ENCODE measurements at places on chromosomes 6 and 20.

- no peak for DNase-seq
These were observed 126.1 kb upstream of the UST start for GRCh38 chr6:148620579-148621298.

DNA sequence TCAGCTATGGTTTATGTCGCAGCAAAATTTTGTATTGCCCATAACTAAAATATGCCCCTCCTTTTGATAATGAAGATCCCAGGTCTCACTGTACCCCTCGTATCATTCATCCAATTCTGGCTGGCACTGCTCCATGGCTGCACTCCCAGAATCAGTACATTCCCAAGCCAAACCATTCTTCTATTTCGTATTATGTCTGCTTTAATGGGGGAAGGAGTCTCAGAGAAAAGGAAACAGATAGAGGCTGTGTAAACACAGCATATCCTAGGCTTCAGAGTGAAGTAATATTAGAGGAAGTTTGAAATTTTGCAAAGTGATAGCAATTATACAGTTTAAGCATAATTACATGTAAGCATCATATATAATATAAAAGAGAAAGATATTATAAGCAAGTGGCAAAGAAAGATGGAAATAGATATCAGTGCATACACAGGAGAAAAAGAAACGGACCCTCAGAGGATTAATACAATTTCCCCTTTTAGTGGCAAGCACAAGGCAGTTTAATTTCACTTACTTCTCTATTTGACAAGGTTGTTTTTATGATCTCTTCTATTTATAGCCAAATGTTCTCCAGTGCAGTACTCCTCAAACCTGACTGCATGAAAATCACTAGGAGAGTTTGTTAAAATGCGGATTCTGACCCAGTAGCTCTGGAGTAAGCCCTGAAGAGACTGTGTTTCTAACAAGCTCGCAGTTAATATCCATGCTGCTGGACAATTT, 56.5 kb upstream of the TENT5A start:
- DNase-seq = no peak

GRCh38 chr6:53189554-53189953, 40.9 kb upstream of the GCM1 start:
- no peak for DNase-seq

DNA sequence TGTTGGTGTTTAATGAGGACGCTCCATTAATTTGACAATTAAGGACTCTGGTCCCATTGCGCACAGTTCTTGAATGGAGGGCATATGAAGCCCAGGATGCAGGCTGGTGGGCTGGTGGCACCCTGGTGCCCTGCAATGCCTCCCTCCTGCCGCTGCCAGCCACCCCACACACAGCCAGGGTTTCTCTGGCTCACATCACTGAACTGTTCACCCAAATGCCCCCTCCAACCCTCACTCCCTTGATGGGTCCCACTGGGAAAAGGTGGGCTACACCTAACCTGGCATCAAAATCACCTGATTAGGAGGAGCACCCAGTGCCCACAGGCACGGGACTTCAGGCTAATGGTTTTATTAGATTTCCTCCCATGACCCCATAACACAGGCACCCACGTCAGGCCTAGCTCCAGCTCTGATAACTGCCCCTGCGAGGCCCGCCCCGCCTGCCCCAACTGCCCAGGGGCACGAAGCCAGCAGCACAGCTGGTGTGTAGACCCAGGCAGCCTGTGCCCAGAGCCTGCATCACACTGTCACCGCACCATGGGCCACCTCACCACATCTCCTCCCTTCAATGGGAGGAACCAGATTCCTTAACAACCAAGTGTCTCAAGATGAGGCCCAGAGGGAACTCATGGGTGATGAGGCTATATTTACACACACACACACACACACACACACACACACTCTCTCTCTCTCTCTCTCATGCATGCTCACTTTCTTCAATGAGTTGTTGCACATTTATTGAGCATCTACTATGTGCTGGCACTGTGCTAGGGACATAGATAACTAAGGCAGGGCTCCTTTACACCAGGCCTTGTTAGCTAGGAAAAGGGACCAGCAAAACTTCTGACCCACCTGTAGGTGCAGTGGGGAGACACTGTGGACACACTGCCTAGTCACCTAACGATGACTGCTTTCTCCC, 107.3 kb downstream of the NOL4L start:
- no peak for DNase-seq

DNA sequence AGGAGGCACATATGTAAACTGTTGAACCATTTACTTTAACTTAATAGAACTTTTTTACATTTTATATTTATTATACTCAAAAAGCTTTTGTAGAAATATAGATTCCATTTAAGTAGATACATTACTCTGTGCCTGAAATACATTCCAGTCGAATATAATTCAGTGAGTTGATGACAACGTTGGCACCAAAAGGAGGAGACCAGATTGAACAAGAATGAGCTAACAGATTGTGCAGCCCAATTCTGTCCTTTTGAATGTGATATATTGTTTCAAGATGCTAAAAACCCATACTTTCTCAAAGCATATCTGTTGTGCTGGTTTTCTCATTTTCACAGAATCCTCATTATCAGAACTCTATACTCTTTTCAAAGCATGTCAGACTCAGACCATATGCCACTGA, 147.4 kb upstream of the SIM1 start:
- DNase-seq = no peak

DNA sequence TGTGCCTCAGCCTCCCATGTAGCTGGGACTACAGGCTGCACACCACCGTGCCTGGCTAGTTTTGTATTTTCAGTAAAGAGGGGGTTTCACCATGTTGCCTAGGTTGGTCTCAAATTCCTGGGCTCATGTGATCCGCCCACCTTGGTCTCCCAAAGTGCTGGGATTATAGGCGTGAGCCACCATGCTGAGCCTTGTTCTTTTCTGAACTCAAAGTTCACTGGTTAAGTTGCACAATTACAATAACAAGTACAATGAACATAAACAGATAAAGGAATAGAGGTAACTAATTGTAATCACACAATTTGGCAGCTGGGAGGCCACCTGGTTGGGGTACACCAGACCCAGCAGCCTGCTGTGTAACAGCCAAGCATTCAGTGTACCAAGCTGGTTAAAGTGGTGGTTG, 6.7 kb downstream of the NUDT3 start:
- DNase-seq = no peak

DNA sequence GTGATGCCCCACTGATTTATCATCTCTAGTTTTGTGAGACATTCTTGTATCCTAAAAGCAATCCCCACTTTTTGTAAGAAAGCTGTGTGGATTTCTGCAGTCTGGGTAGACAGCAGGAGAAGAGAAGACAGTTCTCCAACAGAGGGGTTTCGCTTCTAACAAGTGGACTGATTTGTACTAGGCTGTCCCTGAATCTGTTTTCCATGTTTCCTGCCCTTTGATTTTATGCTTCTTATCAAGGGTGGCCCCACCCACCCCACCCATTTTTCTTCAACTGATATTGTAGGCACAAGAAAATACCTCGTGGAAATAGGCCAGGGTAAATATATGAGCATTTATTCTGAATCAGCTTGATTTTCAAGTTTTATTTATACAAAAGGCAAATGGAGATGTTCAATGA, 25.7 kb upstream of the JAG1 start:
- no peak for DNase-seq

DNA sequence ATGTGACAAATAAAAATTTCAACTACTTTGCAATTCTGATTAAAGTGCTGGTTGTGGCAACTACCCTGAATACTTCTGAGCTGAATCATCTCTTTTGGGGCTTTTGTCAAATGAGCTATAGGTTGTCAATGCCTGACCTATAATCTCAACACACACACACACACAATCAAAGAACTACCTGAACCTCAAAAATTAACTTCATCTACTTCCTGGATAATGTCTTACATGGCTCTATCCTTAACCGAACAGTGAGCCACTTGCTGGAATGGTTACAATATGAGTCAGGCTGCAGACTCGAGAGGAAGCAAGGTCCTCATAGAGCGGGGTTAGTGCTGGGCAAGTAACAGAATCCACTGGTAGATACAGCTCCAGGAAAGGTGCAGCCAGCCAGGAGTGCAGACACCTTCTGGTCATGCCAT, 70.6 kb upstream of the DST start:
- DNase-seq = no peak

DNA sequence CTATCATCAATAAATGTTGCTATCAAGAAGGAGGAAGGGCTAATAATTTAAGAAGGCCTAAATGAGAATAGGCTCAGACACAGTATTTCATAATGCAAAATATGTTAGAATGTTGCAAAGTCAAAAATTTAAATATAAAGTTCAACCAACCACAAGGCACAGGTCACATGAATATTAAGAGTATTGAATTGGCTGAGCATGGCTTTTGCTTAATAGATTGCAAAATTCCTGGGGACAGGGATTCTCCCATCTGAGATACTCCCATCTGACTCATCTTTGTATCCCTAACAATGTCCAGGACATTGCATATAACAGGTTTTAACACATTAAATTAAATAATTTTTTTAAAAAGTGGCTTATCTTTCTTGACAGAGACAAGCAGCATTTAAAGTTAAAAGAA, 32.9 kb upstream of the UTRN start:
- no peak for DNase-seq

- DNase-seq = no peak
These were observed 29.8 kb downstream of the KIF6 start for GRCh38 chr6:39695447-39695846.

DNA sequence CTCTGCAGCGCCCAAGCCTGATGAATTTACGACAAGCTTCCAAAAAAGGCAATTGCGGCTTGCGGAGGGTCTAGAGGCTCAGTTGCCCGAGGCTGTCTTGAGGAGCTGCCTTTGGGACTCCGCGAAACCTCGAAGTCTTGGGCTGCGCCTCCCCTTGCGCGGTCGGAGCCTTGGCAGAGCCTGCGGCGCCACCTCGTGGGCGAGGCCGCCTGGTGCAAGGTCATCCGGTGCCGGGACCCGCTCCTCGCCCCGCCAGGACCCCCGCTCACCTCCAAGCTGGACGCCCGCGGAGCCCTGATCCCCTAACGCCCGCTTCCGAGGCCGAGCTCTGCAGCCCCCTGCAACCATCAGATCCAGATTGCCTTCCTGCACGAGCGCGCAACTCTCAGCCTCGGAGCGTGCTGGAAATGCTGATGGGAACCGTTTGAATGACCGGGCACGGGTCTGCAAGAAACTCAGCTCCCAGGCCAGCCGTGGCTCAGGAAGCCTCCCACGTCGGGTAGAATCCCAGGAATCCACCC, 14.9 kb upstream of the FAM210B start:
- peak; percentile 29 for DNase-seq

- no peak for DNase-seq
These were observed 62.9 kb upstream of the ARG1 start for GRCh38 chr6:131510094-131510493.

DNA sequence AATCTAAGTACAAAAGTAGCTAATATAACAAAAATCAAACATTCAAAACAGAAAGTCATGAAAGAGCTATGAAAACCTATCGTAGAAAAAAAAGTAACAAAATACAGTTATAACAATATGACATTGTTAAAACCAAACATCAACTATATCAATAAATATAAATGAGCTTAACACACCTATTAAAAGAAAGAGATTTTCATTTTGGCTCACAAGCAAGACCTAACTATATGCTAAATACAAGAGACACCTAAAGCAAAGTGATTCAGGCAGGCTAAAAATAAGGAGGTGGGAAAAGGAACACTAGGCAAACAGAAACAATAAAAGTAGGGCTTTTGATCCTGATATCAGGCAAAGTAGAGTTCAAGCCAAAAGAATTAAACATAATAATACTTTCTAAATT, 13.5 kb downstream of the ZNF322 start:
- DNase-seq = no peak

DNA sequence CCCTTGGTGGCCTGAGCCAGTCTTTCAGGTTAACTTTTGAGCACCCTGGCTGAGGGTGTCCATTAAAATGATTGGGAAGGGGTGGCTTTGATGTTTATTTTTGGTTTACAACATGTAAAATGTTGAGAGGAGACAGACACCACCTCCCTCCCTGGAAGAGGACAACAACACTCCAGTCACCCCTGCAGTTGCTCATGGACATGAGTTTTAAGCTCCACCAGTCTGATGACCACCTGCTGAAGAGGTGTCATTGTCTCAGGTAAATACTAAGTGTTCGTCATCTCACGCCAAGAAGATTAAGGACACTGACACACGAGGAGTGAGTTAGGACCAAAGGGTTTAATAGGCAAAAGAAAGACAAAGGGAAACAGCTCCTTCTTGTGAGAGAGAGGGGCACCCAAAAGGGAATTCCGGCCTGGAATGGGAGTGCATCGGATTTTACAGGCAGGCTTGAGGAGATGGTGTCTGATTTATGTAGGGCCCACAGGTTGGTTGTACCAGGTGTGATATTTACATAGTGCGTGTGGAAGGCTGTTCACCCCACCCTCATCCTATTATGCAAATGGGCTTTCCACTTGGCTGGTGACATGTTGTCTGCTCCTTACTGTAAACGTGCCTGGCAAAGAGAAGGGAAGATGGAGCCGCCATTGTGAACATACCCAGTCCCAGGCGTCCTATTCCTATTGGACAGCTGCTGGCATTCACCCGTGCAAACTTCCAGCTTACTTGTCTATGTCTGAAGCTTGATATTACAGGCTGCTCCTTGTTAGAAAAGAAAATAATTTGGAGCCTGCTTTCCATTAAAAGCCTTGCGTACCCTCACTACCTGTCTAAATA, 6.6 kb downstream of the HLA-B start:
- no peak for DNase-seq

- peak; percentile 58 for DNase-seq
These were observed 111.2 kb downstream of the SCML4 start for GRCh38 chr6:107712665-107713551.
